ENCODE measurements at places on chromosomes 4 and X.

- DNase-seq, result no peak
Measured at GRCh38 chr4:146763560-146763959, 124.9 kb downstream of the POU4F2 start.

GRCh38 chrX:132088864-132089263 is 39.0 kb downstream of the FRMD7 start:
- DNase-seq, result no peak

- no peak for DNase-seq
Measured at GRCh38 chr4:62930884-62931283, 1478.4 kb downstream of the TECRL start.

DNA sequence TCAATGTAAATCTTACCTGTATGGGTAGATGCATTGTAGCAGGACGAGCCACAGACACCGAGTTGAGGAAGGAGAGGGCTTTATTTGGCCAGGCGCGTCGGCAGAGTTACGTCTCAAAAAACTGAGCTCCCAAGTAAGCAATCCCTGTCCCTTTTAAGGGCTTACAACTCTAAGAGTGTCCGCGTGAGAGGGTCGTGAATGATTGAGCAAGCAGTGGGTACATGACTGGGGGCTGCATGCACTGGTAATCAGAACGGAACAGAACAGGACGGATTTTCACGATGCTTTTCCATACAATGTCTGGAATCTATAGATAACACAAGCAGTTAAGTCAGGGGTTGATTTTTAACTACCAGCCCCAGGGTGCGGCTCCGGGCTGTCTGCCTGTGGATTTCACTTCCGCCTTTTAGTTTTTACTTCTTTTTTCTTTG is 524.9 kb upstream of the HTR2C start:
- DNase-seq, result peak; percentile 7

GRCh38 chrX:10158279-10159144 is 1.7 kb downstream of the CLCN4 start:
- DNase-seq, result no peak

DNA sequence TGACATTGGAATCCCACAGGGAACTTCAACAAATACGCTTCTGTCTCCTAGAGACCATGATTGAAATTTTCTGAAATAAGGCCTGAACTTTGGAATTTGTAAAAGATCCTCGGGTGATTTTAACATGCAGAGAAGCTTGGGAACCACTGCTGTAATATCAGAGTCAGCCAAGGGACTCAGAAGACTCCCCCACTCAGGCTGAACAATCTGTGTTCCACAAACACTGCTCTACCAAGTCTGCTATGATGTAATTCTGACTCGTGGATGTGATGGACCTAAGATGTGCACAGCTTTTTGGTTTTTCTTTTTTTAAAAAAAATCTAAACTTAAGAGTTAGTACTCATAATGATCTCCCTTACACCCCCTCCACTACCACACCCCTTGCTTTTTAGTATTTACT is 26.0 kb downstream of the LRP2BP start:
- DNase-seq, result no peak

DNA sequence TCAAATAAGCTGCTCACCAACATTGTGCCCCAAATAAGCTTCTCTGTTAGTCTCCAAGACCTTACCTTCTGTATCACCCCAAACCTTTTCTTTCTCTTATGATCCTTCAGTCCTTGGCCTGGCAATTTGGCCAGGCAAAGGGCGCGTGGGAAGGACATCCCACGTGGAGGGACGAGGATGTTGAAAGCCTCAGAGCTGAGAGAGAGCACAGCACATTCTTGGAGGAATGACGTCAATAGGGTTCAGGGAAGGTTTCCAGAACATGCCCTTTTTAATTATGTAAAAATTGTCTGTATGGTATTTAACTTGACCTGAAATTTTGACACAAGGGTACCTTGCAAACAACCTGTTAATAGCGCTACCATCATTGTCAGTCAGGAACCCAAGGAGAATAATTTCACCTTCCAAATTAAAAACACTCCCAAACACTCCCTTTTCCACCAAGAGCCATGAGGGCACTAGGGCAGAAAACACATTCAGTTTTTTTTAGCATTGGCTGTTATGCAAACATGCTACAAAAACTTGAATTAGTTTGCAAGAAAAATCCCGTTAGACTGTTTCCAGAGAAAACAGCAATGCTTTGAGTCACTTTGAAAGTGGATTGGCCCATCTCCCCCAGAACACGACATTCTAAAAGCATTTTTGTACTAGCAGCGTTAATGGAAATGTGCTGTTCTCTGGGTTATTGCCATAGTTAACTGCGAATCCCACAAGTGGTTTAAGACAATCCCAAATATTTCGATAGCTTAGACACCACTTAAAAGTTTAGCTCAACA is 183.2 kb upstream of the PUDP start:
- DNase-seq, result no peak

DNA sequence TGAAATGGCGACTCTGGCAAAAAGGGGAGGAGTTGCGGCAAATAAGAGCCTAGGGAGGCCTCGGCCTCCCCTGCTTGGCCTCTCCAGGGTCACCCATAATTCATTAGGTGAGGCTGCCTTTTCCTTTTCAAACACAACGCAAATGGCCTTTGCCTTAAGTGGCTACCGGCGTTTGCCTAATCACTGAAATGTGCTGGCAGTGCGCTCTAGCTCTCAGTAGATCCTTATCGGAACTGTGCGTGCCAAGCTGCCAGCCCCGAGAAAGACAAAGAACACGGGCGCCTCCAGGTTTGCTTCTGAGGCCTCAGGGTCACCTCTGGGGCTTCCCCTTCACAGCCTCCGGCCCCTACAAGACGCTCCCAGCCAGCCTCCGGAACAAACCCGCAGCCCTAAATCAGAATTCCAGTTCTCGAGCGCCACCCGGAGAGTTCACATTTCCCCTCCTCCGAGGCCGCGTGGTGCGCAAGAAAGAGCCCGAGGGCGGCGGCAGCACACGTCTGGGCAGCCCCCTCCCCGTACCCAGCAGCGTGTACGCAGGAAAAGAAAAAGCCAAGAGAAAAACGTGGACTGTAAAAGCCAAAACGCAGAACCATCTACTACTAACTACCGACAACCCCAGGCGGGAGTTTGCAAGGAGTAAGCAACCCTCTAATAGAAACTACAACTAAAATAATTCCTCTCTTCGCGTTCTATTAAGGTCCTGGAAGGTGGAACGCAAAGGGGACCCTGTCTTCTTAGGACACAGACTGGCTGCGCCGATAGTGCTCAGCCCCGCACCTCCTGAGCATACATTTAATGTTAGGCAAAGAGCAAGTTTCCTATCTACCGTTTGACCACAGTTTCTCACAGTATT is 76.5 kb upstream of the BCOR start:
- peak; percentile 30 for DNase-seq

DNA sequence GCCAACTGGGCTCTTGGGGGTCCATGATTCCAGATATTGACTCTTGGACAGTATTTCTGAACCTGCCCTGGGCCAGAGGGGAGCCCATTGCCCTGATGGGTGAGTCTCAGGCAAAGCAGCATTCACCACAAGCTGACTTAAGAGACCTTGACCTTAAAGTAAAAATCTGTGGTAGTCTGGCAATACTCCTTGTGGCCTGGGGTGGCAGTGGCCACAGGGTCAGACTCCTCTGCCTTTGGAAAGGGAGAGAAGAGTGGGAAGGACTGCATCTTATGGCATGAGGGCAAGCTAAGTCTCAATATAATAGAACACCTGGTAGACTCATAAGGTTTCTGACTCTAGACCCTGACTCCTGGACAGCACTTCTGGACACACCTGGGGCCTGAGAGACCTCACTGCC is 340.3 kb upstream of the MAD2L1 start:
- DNase-seq, result no peak

- DNase-seq, result no peak
Measured at GRCh38 chrX:108034725-108035124, 10.1 kb upstream of the VSIG1 start.

DNA sequence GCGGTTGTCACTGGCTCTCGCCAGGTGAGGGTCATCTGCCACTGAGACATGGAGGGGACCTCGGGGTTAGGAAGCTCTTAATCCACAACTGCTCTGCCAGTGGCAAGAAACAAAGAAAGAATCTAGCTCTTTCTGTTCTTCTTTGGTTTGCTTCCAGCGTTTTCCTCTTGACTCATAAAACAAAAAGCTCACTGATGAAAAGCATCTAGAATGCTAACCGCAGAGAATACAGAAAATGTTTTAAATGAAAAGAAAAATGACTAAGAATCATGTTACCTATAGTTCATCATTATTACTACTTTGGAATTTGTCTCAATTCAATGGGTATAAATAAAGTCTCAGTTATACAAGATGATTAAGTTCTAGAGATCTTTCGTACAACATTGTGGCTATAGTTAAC is 274.8 kb upstream of the TENM3 start:
- DNase-seq, result no peak

DNA sequence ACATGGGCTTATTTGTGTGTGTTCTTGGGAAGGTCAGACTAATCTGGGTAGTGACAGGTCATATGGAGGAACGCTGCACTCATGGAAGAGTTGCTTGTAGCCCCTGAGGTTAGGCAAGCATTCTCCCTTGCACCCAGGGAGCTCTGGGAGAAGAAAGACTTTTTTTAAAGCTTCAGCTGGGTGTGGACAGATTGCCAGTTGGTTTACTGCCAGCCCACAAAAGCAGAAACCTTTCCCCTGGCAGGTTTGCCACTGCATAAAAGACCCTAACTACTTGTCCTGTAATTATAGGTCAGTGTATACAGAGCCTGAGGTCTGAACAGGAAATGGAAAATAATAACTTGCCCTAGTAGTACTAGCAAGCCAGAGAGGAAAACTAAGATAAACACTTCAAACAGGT is 7.4 kb upstream of the NFKB1 start:
- DNase-seq, result no peak

- DNase-seq, result no peak
Measured at GRCh38 chr4:7552466-7552865, 117.7 kb upstream of the PSAPL1 start.

DNA sequence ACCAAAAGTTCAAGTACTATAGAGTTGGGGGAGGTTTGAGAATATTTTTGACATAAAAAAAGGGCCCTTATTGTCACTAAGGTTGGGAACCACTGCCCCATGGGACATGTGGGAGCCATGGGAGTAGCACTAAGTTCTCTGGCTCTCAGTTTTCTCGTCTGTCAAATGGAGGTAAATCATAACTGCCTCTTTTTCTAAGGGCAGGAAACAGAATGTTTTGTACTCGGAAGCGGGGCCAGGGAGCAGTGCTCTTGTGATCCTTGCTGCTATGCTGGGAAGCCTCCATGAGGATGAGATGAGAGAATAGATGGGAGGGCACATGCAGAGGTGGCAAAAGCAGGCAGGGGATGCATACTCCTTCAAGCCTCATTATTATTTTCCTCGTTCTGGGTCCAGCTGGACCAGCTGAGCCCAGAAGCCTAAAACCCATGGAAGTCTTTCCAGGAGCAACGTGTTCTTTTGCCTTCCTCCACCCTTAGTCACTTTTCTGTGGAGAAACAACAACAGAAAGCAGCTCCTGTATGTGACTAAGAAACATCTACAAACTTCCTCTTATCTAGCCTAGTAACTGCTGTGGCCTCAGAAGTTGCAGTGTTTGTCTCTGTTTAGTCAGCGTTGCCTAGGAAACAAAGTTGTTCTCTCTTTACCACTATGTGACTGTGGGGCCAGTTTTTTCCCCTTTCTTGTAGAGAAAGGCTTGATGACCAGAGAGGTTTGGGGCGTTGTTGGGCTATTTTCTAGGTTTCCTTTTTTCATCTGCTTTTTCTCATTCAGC is 64.8 kb downstream of the TSC22D3 start:
- peak; percentile 95 for DNase-seq

GRCh38 chrX:34197946-34198345 is 65.8 kb upstream of the FAM47A start:
- DNase-seq, result no peak

- DNase-seq, result no peak
Measured at GRCh38 chr4:43766648-43767047, 682.0 kb downstream of the KCTD8 start.

GRCh38 chrX:15335135-15336022 is at the start of gene PIGA:
TSS of gene PIGA (minus strand) at chrX:15335523. CDS start at chrX:15331930, 3,593 bp downstream.
- DNase-seq, result peak; percentile 96

- peak; percentile 67 for DNase-seq
Measured at GRCh38 chrX:130086447-130087206, 23.7 kb downstream of the ELF4 start.

GRCh38 chr4:169079942-169080827 is 70.1 kb upstream of the CBR4 start:
- peak; percentile 75 for DNase-seq

- DNase-seq, result no peak
Measured at GRCh38 chr4:26570596-26570995, 13.3 kb upstream of the TBC1D19 start.

- DNase-seq, result no peak
Measured at GRCh38 chrX:51395480-51395809, 62.8 kb downstream of the NUDT10 start.

DNA sequence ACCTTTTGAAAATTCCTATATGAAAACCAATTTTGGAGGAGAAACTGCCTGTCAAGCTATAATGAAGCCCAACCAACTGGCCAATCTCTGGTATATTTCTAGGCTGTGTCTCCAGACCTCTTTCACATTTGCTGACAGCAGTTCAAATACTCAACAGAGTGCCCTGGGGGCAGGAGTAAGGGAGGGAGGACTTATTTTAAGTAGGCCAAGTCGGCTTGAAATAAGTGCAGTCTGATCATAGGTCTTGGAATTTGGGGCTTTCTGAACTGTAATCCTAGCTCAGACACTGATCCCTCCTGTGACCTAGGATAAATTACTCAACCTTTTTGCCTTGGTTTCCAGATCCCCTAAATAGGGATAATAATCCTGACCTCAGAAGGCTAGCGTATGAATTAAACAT is 59.4 kb upstream of the SLC7A11 start:
- no peak for DNase-seq

GRCh38 chr4:164379694-164380093 is 374.2 kb upstream of the SMIM31 start:
- no peak for DNase-seq

DNA sequence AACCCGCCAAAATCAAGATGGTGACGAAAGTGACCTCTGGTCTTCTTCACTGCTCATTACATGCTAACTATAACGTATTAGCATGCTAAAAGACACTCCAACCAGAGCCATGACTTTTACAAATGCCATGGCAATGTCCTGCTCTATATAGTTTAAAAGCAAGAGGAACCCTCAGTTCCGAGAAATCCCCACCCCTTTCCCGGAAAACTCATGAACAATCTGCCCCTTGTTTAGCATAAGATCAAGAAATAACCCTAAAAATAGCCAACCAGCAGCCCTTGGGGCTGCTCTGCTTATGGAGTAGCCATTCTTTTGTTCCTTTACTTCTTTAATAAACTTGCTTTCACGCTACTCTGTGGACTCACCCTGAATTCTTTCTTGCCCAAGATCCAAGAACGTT is 463.5 kb upstream of the FAM241A start:
- no peak for DNase-seq
